ENCODE measurements at places on chromosomes 7 and 10.

DNA sequence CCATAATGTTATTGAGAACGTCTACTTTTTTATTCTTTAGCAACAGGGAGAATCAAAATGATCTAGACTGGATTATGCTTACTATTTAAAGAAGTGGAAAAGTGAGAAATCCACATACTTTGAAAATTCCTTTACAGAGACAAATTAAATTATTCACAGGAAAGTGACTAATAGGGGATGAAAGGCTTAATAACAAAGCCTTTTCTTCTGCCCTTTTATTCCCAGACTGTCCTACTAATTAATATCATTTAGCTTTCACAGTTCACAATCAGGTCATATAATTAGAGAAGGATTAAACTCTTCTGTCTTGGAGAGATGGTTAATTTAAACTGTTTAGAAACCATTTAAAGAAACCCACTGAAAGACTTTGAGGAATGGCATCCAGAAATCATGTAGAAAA lies 58.8 kb downstream of the ARL4A start:
- no peak for DNase-seq

DNA sequence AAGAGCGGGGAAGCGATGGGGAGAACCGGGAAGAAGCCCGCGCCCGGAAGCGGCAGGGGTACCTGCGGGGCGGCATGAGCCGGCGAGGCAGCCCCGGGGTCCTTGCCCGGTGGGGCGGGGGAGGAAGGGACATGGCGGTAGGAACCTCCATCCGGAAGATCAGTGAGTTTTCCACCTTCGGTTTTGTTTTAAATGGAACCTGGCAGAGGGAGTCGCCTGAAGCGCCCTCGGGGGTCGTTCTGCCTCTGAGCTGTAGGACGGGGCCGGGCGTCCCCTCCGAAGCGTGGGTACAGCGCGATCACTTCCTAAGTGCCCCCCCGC lies 471 bp downstream of the PFKP start:
- DNase-seq, result no peak

- no peak for DNase-seq
These were observed 96.1 kb downstream of the ZNF277 start for GRCh38 chr7:112302566-112302965.

DNA sequence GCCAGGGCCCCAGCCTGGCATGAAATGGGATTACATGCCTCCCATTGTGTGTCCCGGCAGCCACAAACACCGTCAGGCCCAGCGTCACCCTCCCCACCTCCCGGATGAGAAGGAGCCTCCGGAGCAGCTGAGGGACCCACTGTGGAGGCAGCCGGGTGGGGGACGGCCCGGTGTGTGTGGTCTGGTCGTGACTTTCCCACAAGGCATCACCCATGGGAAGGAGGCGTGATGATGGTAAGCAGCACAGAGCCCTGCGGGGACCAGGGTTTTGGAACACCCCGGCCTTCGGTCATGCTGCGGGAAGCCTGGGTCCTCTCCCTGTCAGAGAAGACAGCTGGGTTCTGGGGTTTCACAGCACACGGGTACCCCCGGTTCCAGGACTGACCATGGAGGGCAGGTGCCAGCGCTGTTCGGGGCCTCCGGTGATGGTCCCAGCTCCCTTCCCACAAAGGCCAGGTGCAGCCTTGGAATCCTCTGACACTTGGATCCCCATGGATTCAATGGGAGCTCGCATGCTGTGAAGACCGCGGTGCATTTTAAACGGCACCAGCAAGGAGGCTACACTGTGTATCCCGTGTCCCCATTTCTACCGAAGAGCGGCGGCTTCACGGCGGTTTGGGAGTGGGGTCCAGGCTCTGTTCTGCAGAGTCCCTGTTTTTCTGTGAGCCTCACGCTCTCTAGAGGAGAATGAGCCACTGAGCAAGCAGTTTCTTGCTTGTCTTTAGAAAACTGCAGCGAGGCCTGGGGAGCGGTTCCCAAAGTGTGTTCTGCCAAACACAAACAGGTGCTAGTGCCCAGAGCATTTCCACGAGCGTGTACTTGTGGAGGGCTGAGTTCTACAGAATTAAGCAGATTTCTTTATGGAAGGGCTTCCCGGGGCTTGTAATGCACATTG lies 336.0 kb downstream of the ADARB2 start:
- no peak for DNase-seq

- no peak for DNase-seq
These were observed 18.9 kb downstream of the CDK1 start for GRCh38 chr10:60797200-60797599.

GRCh38 chr10:23715363-23715762 lies 276.5 kb downstream of the OTUD1 start:
- DNase-seq, result no peak

GRCh38 chr10:60417024-60417423 lies 27.3 kb upstream of the ANK3 start:
- DNase-seq, result no peak

DNA sequence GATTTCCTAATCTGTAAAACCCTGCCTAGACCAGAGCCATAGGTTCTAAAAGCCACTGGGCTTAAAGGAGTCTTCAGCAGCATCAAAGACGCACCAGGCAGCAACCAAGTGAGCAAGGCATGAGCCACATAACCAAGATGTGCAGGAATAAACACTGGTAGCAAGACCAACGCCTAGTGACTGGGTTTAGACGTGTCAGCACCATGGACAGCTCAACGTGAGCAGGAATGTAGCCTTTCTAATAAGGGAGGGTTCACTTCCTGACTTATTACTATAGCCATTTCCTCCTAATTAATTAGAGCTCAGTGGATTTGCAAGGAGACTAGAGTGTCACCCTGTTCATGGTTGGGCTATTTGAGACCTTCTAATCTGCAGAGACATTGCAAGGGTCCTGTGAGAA lies 223.7 kb downstream of the LHFPL3 start:
- DNase-seq, result peak; percentile 36

DNA sequence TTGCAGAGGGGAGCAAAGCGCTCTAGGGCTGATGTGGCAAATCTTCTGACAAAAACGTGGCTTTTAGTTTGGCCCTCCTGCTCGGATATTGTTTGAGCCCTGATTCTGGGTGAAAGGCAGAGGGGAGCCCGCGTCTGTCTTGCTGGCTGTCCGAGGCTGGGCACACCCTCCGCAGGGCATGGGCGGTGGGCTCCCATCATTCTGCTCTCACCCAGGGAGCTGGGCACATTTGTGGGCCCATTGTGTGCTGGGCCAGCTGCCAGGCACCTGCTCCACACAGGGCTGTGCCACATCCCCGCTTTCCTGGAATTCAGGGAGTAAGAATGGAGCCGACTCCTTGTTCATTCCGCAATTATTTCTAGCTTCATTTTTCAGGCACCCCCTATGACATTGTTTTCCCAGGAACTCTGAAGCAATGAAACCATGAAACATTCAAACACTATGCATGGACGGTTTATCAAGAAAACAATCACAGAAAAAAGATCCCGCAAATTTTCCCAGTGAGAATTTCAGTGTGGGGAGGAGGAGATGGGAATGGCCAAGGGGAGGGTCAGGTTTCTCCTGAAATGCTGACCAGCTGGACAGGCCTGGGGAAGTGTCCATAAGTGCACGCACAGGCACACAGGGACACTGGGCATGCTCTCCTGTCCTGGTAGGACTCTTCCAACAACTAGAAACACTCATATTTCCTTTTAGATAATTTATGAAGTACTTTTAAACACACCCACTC lies 341.1 kb downstream of the CXCL12 start:
- no peak for DNase-seq

GRCh38 chr7:95491201-95491600 lies 5.5 kb downstream of the ASB4 start:
- DNase-seq, result no peak

DNA sequence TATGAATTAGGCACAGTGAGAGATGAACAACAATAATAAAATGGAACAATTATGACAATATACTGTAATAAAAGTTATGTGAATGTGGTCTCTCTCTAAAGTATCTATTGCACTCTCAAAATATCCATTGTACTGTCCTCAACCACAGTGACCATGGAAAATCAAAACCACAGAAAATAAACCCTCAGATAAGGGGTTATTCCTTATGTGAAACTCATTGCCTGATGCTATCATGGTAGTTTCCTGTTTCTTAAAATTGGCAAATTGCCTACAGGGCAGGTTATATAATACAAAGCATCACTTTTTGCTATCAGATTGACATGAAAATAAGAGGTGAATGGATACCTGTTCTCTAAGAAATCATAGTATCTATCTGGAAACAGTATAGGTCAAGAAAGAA lies 3.8 kb downstream of the MCM10 start:
- DNase-seq, result no peak

DNA sequence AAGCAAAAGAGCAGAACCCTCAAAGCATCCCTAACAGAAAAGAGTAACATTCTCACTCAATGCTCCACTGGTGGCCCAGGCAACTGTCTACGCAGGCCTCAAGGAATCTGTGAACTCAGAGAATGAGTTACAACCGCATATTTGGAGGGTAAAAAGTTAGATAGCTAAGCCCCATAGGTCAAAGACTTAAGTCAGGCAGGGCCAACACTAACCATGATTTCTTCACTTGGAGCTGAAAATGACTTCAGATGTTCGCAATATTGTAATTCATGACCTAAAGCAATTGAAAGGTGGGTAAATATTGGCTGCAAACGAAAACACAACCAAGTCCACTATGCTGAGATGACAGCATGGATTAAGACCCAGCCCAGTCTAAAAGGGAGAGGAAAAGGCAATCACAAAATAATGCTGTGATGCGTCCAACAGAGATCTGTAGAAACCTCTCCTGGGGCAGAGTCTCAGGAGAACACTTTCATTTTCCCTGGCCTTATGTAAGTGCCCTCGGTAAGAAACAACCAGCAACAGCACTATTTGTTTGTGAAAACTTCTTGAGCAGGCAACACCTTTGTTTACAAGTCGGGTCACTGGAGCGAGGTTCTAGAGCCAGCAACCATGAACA lies 176.5 kb downstream of the TNS3 start:
- no peak for DNase-seq

DNA sequence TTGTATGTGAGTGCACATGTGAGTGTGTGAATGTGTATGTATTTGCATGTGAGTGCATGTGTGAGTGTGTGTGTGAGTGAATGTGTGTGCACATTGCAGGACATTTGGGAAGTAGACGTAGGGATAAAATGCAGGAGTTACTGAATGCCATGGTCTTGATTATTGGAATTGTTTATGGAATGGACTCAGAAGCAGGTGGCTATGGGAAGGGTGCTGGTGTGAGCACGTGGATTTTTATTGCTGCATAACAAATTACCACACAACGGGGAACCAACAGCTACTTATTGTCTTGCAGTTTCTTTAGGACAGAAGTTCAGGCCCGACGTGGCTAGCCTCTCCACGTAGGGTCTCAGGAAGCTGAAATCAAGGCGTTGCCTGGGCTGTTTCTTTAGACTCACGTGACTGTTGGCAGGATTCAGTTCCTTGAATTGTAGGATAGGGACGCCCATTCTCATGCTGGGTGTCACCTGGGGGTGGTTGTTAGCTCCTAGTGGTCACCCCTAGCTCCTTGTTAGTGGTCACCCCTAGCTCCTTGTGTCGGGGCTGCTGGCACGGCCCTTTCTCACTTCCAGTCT lies 48.3 kb upstream of the ZNF32 start:
- no peak for DNase-seq

GRCh38 chr10:132492323-132493025 lies 45.1 kb upstream of the INPP5A start:
- no peak for DNase-seq

GRCh38 chr7:101239191-101239950 lies 1.8 kb upstream of the CLDN15 start:
- no peak for DNase-seq

- DNase-seq, result no peak
These were observed 113.8 kb upstream of the SKAP2 start for GRCh38 chr7:26978146-26978545.

DNA sequence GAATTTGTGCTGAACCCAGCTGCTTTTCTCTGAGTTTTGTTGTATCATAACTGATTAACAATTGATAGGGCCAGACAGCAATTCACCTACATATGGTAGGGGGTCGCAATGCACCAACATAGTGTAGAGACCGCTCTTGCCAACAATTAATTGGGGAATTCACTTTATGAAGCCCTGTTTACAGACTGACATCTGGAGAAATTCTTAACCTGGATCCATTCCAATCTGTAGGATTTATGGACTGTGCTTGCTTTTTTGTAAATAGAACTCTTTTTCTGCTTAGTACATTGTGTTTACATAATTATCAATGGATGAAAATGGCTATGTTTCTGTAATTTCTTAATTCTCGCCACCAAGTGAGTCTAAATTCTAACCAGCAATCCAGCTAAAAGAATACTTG lies 311.7 kb upstream of the BMPER start:
- no peak for DNase-seq

DNA sequence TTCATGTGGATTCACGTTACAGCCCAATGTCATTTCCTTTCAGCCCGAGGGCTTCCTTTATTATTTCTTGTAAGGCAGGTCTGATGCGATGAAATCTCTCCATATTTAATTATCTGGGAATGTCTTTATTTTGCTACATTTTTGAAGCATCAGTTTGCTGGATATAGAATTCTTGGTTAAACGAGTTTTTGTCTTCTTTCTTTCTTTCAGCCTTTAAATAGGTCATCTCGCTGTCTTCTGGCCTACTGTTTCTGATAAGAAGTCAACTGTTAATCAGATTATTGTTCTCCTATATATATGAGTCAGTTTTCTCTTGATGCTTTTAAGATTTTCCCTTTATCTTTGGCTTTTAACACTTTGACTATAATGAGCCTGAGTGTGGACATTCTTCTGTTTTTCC lies 184.7 kb downstream of the TMEM178B start:
- no peak for DNase-seq

DNA sequence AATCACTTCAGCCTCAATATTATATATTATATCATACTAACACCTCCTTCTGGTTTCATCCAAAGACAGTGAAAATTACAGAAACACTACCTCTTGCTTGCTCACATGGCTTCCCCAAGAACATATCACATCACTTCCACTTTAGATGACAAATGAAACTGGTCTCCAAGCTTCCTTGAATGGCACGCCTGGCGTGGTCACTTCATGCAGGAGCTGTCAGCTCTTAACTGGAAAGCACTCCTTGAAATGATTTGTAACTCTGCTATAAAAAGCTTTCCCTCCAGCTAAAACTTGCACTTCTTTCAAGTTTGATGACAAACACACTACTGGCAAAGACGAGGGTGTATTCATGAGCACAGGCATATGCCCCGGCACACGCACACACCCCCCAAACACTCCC lies 84.1 kb upstream of the INHBA start:
- no peak for DNase-seq

GRCh38 chr7:34342387-34342786 lies 315.6 kb upstream of the NPSR1 start:
- no peak for DNase-seq

DNA sequence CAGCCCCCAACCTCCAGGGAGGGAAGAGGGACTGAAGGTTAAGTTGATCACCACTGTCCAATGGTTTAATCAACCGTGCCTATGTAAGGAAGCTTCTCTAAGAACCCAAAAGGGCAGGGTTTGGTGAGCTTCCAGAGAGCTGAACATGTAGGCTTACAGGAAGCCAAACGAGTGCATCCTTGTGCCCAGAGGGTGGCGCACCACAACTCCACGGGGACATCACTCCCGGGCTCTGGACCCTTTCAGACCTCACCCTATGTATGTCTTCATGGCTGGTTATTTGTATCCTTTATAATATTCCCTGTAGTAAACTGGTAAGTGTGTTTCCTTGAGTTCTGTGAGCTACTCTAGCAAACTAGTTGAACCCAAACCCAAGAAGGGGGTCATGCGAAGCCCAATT lies 11.5 kb upstream of the NFKB2 start:
- no peak for DNase-seq
